H1 (cell line): ENCODE measurements at places on chromosomes 5 and 9. TPM values are rescaled to one million over a fixed set of nuclear protein-coding genes. Genes with fewer than 3 reads are reported as not detected.
A peak's percentile ranks its signal among the peaks of the same experiment; 100 is the strongest.

DNA sequence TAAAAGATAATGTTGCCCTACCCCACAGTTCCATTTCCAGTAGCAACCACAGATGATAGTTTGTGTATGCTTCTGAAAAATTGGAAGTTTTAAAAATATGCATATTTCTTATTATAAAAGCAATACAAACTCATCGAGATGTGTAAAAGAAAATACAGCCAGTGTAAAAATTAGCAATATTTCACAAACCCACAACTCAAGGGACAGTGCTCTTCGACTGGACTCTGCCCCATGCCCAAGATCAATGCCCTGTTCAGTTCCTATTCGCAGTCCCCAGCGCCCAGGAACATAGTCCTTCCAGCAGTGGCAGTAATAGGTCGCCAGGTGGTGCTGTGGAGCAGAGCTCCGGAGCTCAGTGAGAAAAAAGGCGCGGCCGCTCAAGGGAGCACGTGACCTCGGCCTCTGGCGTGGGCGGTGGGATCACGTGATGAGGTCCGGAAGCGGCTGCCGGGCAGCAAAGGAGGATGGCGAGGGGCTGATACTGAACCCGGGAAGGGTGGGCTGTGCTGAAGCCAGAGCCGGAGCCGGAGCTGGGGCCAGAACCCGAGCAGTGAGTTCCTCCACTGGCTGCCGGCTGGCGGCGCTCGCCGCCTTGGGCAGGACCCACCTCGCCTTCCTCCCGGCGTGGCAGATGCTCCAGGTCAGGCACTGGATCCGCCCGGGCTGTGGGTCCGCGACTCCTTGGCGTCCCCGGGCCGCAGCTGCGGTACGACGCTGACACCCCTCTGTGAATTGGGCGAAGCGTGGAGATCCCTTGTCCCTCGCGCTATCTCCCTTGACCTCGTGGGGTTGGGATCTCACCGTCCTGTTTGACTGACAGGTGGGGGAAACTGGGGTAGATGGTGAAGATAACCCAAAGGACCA is at the start of gene SLC36A1:
TSS of gene SLC36A1 (plus strand) at position 430 of the 864 bp plus-strand sequence. CDS start 11,190 bp downstream, outside the sequence.
- peak; percentile 98 for DNase-seq

Gene NACC2
- 13.6 and 14.0 TPM in 2 replicates for total RNA-seq

Gene HCN1
- total RNA-seq, result 6.7 and 7.6 TPM in 2 replicates

DNA sequence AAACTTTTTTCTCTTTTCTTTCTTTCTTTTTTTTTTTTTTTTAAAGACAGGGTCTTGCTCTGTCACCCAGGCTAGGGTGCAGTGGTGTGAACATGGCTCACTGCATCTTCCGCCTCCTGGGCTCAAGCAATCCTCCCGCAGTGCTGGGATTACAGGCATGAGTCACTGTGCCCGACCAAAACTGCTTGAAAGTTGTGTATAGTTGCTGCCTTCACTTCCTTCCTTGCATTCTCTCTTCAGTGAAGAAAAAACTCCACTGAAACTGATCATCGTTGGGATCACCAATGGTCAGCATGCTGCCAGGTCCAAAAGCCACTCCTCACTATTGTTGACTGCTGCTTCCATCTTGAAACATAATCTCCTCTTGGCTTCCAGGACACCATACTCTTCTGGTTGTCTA is 66.6 kb upstream of the CTNNA1 start:
- no peak for DNase-seq

DNA sequence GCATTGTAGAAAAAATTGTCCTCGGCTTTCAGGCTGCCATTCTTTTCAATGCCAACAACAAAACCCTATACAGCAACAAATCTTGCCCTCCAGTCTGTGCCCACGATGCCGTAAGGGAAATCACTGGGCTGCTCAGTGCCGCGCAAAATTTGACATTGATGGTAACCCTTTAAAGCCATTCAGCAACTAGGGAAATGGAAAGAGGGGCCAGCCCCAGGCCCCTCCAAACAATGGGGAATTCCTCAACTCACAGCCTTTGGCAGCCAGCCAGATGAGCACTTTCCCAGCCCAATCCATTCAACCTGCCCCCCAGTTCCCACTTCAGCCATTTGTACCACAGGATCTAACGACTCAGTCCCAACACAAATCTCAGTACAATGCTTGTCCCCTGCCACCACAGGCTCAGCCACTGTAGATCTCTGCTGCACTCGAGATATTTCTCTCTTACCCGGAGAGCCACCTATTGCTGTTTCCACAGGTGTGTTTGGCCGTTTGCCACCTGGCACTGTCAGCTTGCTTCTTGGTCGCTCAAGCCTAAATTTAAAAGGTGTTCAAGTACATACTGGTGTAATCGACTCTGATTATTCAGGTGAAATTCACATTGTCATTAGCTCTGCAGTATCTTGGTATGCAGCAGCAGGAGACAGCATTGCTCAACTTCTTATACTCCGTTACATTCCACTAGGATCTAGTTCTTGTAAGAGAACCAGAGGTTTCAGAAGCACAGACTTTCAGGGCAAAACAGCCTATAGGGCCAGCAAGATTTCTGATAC is 103.3 kb downstream of the SYK start:
- DNase-seq, result no peak

Gene CER1
- 2.2 and 3.4 TPM in 2 replicates for total RNA-seq

Gene SHB
- total RNA-seq, result 12.6 and 13.7 TPM in 2 replicates

GRCh38 chr5:75303419-75303818 is 33.6 kb upstream of the HMGCR start:
- no peak for DNase-seq

GRCh38 chr9:103997856-103998370 is 96.2 kb upstream of the SMC2 start:
- no peak for DNase-seq

Gene NKD2
- total RNA-seq, result 6.3 and 7.9 TPM in 2 replicates

Gene MCC
- total RNA-seq, result 17.8 and 18.3 TPM in 2 replicates

DNA sequence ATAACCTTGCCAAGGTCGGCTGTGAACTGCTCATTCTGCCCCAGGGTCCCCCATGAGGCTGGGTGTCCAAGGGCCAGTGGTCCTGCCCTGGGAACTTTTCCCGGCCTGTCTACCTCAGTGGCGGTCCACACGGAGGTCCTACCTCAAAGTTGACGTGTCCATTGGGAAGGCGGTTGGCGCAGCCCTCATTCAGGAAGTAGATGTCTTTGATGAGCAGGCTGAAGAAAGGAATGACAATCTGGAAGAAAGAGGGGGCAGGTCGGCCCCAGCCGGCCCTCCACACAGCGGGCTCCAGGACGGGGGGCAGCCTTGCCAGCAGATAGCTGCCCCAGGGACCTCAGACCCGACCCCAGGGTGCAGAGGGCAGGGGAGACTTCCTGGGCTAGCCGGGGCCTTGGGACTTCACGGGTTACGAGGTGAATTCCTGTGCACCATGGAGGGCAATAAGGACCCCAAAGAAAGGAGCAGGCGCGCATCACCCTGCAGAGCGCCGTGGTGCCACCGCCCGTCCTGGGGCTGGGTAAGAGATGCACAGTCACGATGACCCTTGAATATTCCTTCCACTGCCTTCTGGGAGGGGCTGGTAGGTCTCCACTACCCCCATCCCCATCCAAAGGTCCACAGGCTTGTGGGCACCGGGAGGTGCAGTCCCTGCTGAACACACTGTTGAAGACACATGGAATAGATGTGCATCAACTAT is 42.9 kb upstream of the RNF130 start:
- no peak for DNase-seq

- DNase-seq, result no peak
Observed at GRCh38 chr5:172891716-172892421, 57.8 kb downstream of the ERGIC1 start.

DNA sequence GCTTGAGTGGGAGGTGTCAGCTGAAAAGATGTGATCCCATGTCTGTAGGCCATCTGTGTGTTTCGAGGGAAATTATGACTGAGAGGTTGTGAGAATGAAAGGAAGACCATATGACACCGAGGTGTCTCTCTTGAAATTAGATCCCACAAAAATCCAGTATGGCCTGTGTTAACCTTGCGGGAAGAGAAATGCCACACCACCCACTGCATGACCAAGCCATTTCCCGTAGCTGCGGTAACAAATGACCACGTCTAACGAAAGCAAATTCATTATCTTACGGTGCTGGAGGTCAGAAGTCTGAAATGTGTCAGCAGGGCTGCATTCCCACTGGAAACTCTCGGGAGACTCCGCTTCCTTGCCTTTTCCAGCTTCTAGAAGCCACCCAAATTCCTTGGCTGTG is 11.6 kb downstream of the C9orf57 start:
- DNase-seq, result no peak

DNA sequence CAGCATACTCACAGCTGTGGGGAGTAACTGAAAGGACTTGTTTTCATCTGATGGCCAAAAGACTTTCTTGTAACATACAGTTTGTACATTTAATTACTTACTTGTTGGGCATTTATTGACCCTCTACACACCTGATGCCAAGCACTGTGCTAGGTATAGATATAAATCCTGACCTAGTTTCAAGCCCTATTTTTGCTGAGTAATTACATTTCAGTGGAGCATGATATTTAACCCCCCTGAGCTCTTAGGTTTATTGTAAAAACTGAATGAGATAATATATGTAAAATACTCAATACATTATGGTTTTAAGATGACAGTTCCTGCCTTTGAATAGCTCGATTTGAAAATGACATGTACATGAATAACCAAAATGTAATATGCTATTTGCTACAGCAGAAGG is 68.1 kb upstream of the SLC12A2 start:
- no peak for DNase-seq

Gene TAF11L10
- not detected in 2 replicates for total RNA-seq

- no peak for DNase-seq
Observed at GRCh38 chr9:101574731-101575333, 19.9 kb downstream of the PPP3R2 start.

- no peak for DNase-seq
Observed at GRCh38 chr5:69497006-69497520, 4.5 kb downstream of the OCLN start.

GRCh38 chr9:70410368-70410767 is 4.1 kb downstream of the KLF9 start:
- DNase-seq, result no peak

DNA sequence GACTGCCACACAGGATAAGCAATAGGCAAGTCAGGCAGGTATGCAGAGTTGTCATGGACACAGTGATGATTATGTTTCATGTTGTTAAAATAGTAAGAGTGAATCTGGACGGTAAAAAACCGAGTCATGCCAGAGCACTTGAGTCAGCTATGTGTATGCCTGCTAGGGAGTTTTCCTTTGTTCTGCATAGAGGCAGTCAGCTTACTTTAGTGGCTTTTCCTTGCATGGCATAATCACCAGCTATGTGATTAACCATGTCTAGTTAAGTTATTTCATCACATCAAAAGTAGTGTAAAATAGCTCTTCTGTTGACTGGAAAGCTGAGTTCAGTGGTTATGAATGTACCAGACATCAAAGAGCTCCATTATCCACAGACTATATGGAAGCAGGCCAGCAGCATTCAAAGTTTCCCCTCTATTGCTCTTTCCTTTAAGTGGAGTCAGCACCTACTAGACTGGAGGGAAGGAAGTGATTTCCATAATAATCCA is 989.8 kb downstream of the TLE1 start:
- no peak for DNase-seq

DNA sequence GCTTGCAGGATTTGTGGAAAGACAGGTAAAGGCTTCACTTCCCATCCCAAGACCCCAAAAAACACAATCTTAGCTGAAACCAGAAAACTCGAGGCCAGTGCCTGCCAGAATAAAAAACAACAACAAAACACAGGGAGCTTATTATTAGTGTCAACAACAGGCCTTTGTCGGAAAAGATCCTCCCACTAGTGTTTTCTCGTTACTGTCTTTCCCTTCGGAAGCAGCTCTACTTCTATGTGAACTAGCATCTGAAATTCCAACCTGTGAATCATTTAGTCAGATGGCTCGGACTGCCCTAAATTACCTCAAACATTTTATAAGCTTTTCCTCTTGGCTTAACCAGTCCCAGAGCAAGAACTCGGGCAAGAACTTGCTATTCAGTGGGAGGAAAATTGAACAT is 122.2 kb upstream of the GNA14 start:
- no peak for DNase-seq

Gene C1QTNF2
- total RNA-seq, result 1.0 and 1.3 TPM in 2 replicates

Gene PNPLA7
- 0.47 and 0.57 TPM in 2 replicates for total RNA-seq

Gene CTSV
- total RNA-seq, result 113 and 114 TPM in 2 replicates

Gene LCN2
- 1.1 and 1.4 TPM in 2 replicates for total RNA-seq

DNA sequence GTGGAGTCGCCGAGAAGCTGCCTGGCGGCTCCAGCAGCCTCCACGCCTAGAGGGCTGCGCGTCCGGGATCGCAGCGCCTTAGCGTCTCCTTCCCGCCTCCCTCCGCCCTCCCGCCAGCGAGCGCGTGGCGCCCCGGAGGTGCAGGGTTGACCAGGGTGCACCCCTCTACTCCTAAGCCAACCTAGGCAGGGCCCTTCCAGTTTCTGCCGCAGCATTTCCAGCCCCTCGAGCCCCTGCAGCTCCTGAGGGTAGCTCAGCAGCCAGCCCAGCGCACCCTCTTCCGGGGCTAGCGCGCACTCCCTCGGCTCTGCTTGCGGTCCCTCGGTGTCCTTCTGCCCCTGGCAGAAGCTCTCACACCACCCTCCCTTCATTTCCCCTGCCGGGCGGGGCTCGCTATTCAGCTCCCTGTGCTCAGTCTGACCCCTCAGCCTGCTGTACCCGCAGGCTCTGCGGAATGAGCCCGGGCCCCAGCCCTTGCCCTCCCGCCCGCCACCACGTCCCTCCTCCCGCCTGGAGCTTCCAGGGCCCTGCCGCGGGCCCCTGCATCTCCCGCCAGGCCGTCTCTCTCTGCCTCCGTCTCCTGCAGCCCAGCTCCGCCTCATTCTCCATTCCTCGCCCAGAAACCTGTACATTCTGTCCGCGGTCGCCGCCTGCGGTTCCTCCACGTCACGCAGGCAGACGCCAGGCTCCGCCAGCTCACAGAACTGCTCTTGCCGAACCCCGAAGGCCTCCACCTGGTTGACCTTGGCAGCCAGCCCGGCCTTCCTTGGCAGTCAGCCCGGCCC is 61.8 kb downstream of the SPATA31C2 start:
- DNase-seq, result peak; percentile 49

GRCh38 chr9:100498592-100498991 is 25.6 kb downstream of the TMEFF1 start:
- no peak for DNase-seq

GRCh38 chr9:121656941-121657470 is 5.6 kb downstream of the DAB2IP start:
- DNase-seq, result no peak

DNA sequence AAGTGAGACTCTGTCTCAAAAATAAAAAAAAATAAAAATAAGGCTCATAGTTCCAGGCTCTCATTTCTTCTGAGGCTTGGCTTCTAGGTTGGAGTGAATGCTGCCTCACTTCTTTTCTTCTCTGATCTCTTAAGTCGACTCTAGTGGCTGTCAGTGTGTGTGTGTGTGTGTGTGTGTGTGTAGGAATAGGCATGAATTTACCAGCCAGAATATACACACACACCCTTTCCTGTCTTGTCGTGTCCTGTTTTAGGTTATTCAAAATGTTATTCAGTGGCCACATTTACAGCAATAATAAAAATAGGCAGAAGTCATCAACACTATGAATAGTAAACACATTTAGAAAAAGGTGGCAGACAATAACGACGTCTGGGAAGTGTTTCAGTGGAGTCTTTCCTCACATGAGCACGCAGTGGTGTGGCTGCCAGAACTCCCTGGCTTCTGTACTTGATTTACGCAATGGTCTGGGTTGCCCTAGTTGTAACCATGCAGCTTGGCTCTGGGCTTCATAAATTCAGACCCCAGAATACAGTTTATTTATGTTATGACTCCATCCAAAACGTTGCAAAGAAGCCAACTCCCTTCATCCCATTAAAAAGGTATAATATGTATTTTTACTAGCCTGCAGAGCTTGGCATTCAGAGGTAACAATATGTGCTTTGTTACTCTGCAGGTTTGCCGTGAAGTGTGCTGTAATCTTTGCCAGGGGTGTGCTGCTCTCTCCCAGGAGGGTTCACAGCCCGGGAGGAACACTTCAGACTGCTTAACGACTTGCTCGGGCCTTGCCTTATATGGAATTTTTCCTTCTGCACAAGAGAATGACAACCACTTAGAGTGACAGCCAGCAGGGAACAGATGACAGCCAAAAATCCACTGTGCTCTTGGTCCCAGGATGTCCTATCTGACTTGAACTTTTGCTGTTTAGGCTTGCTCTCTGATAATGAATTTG is 34.4 kb upstream of the PALM2AKAP2 start:
- no peak for DNase-seq

Gene CACFD1
- total RNA-seq, result 13.3 and 13.4 TPM in 2 replicates
